ENCODE measurements at places on chromosomes 1 and 21. TPM values are rescaled to one million over a fixed set of nuclear protein-coding genes. Genes with fewer than 3 reads are reported as not detected.

GRCh38 chr1:92016720-92017316 is 13.0 kb upstream of the EPHX4 start:
- DNase-seq = no peak

- DNase-seq = peak; percentile 60
These were observed 82.9 kb downstream of the ITPKB start for GRCh38 chr1:226656201-226656600.

DNA sequence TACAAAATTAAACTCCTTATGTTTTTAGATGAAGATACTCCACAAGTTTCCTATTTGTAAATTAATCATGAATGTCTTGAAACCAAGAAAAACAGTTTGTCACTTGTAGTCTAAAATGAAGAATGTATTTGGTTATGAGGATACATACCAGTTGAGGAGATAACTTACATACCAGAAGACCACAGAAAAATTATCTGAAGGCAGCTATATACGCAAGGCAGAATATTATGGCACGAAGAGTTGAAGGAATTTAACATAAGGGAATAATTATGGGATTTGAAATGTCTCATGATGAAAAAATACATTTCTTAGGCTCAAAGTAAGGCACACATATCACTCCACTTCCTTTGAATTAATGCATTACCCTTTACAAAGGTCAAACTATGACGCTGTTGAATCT is 73.3 kb downstream of the IFI44 start:
- no peak for DNase-seq

GRCh38 chr21:42305707-42306147 is 9.5 kb downstream of the TFF3 start:
- DNase-seq = no peak

DNA sequence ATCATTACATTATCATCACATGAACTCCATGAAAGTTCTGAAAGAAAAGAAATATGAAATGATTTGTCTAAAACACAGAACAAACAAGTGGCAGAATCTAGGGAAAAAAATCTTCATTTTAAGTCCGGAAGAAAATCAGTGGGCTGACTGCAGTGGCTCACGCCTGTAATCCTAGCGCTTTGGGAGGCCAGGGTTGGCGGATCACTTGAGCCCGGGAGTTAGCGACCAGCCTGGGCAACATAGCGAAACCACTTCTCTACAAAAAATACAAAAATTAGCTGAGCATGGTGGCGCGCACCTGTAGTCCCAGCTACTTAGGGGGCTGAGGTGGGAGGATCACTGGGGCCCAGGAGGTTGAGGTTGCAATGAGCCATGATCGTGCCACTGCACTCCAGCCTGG is 4.8 kb downstream of the FOXJ3 start:
- no peak for DNase-seq

- DNase-seq = peak; percentile 73
These were observed 157.6 kb downstream of the PGBD5 start for GRCh38 chr1:230268371-230269170.

DNA sequence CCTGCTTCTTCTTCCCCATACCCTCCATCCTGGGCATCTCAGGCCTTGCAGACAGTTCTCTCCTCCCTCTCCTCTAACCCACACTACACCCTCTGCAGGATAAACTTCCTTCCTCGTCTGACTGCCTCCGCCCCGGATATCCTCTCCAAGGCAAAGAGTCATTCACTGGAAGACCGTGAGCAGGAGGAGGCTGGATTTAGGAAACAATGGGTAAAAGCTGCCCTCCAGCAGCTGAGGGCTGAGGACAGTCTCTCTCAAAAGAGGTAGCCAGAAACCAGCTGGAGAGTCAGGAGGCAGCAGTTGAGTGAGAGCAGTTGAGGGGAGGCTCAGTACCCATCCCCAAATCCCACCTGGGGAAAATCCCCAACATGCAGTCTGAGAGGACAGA is 1.4 kb downstream of the CSRP1 start:
- DNase-seq = peak; percentile 79

DNA sequence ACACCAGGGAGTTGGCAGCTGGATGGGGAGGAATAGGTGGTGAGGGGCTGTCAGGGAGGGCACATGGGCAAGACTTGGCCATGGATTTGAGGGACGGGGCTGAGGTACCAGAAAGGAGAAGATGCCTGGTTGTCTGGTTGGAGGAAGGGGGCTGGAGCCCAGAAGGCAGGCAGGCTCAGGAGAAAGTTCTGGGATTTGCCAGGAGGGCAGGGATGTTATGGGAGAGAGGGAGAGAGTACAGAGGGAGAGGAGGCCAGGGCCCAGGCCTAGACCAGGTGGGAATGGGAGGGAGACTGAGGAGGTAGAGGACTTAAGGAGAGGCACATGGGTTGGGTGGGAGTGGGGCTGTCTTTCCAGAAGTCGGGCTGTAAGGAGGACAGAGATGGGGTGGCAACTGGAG is 4.3 kb downstream of the A3GALT2 start:
- no peak for DNase-seq

Gene ADGRB2
- 0.59 TPM for total RNA-seq

Gene FMO4
- total RNA-seq = 5.7 TPM

Gene ITLN2
- not detected for total RNA-seq
